KG1 (cell line): ENCODE measurements at places on chromosomes 16 and 17.

DNA sequence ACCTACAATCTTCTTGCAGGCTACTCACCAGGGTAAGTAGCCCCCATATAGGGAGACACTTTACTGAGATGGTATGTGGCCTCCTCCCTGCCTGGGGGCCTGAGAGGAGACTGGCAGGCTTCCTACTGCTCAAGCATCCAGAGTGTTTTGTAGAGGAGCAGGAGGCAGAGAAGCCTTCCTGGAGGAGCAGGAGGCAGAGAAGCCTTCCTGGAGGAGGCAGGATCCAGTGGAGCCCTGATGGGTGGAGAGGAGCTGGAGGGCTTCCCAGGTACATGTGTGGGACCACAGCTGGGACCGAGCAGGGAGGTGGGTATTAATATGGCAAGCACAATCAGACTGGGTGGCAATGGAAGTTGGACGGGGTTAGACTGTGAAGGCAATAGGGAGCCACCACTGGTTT lies 2.1 kb upstream of the ADGRG5 start:
- no peak for DNase-seq

DNA sequence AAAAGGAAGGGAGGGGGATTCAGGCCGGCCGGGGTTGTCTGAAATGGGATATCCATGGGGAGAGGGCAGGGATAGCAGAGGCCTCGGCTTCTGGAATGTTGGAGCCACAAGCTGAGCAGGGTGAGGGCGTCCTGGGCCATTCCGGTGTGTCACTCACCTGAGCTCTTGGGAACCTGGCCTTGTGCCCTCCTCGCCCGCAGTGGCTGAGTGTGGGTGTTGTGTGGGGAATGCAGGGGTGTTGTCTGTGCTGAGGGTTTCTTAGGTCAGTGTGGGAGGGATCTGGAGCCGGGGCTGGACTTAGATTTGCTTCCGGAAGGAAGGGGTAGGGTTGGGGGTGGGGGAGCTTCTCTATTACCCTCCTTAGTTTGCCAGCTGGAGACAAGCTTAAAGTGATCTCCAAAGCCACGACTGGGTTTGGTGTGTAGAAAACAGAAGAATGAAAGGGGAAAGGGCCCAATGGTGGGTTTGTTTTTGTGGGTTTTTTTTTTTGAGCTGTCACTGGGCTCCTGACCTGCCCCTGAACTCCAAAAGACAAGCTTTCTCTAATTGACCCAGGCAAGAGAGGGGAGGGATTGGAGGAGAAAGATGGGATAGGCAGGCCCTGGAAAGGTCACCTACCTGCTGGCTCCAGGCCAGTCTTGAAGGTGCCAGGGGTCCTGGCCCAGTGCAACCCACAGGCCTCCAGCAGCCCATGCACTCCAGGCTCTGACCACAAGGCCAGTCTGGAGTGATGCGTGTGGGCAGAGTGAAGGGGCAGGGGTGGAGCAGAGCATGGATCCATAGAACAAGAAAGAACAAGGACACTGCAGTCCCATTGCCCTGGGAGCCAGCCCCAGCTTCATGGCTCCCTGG lies at the start of gene SULT1A2:
Gene SULT1A2 (minus strand): TSS at position 211 of the 852 bp plus-strand sequence. CDS start 1,120 bp downstream, outside the sequence.
- no peak for DNase-seq

DNA sequence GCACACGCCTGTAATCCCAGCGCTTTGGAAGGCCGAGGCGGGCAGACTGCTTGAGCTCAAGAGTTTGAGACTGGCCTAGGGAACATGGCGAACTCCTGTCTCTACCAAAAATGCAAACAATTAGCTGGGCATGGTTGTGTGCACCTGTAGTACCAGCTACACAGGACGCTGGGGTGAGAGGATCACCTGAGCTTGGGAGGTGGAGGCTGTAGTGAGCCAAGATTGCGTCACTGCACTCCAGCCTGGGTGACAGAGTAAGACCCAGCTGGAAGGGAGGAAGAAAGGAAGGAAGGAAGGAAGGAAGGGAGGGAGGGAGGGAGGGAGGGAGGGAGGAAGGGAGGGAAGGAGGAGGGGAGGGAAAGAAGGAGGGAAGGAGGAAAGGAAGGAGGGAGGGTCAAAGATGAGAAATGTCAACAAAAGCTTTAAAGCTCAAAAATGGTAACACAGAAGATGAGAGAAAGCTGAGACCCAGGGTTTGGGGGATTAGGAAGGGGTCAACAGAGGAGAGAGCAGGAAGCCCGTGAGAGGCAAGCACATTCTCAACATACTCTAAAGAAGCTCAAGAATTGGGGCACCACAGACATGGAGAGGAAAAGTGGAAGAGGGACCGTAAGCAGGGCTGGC lies 5.0 kb upstream of the KRT19 start:
- no peak for DNase-seq

DNA sequence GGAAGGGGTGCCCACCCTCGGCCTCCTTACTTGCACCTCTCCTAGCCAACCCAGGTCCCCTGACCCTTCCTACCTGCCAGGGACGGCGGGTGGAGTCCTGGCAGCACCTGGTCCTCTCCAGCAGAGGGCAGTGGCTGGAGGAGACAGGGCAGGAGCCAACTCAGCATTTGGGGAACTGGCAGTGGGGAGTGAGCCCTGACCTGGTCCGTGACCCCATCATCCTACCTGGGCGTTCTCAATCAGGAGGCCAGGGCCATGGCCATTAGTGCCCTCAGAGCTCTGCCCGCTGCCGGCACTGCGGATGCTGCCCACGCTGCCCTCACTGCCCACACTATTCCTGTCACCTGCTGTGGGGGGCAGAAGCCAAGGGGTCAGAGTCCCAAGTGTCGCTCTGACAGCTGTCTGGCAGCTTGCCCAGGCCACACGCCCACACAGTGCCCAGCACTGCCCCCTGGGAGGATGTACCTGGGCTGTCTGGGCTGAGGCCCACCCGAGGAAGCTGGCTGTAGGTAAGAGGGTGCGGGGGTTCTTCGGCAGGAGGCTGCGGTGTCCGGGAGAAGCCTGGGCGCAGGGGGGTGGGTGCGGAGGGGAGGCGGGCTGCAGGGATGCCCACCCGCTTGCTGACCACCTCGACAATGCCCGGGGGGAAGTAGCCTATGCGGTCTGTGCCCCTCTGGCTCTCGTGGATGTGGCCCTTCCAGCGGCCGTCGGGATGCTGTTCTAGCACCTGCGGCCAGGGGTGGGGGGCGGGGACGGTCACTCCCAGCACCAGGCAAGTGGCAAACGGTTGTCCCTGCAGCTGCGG lies 10.8 kb downstream of the CASKIN2 start:
- no peak for DNase-seq

- DNase-seq, result no peak
Measured at GRCh38 chr17:673200-673681, 41.4 kb downstream of the VPS53 start.

DNA sequence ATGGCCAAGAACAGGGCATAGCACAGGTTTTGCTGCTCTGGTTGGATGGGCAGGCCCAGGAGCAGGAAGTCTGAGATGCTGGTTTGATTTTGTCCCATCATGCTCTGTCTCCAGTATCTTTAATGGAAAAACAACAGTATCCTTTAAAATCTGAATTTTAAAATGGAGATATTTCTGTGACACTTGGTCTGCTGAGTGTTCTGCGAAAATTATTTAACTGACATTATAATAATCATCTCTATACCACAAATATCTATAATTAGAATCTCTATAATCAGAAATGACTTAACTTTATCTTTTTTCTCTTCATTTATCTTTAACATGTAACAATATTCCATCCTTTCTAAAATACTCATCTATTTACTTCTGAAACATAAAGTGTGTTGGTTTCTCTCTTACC lies at the start of gene OR1E1:
Gene OR1E1 (minus strand): TSS at position 101 of the 400 bp plus-strand sequence. CDS start 0 bp downstream, at position 101.
- no peak for DNase-seq

- DNase-seq, result no peak
Measured at GRCh38 chr17:50219342-50219741, 17.9 kb upstream of the COL1A1 start.

GRCh38 chr17:71900621-71901229 lies 220.1 kb upstream of the SOX9 start:
- no peak for DNase-seq

- no peak for DNase-seq
Measured at GRCh38 chr17:79174193-79174765, 99.7 kb downstream of the ENGASE start.

DNA sequence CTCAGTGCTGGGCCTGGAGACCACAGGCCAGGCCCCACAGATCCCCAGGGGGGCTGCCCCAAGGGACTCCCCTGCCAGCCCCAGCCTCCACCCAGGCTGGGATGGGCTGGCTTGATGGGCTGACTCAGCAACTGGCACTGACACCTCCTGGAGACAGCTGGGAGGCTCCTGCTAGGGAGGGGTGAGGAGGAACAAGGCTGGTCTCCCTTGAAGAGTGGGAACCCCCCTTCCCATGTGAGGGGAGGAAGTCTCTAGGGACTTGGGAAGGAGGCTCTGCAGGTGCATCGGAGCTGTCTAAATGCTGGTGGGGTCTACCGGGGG lies 10.4 kb downstream of the NHERF1 start:
- DNase-seq, result no peak

GRCh38 chr17:67488161-67488560 lies 111.1 kb downstream of the PITPNC1 start:
- DNase-seq, result no peak

DNA sequence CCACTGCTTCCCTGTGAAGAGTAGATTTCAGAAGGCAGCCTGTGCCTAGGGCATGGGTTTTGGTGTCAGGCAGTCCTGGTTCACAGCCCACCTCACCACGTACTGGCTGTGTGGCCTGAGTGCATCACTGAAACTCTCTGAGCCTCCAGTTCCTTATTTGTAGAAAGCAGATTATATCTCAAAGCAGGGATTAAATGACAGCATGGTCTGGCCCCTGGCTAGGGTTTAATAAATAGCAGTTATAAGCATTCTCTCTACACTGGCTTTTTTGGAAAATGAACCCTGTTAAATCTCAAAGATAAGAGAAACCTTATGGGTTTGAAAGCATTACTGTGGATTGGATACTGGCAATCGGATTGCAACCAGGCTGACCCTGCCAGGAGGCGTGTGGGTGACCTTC lies 2.9 kb upstream of the MT1M start:
- DNase-seq, result no peak

- peak; percentile 33 for DNase-seq
Measured at GRCh38 chr16:67155295-67156142, 4.2 kb downstream of the TRADD start.

- DNase-seq, result no peak
Measured at GRCh38 chr17:40555296-40556190, 9.7 kb downstream of the CCR7 start.
